Hindlimb muscle (tissue), 1 donor: ENCODE measurements at places on chromosomes 4 and X.
A peak's percentile ranks its signal among the peaks of the same experiment; 100 is the strongest.

GRCh38 chr4:82247629-82248028 is 126.2 kb downstream of the HNRNPD start:
- DNase-seq, result no peak

GRCh38 chr4:185748901-185749390 is 63.0 kb downstream of the SORBS2 start:
- no peak for DNase-seq

GRCh38 chr4:168336837-168337549 is 18.4 kb upstream of the DDX60 start:
- no peak for DNase-seq

DNA sequence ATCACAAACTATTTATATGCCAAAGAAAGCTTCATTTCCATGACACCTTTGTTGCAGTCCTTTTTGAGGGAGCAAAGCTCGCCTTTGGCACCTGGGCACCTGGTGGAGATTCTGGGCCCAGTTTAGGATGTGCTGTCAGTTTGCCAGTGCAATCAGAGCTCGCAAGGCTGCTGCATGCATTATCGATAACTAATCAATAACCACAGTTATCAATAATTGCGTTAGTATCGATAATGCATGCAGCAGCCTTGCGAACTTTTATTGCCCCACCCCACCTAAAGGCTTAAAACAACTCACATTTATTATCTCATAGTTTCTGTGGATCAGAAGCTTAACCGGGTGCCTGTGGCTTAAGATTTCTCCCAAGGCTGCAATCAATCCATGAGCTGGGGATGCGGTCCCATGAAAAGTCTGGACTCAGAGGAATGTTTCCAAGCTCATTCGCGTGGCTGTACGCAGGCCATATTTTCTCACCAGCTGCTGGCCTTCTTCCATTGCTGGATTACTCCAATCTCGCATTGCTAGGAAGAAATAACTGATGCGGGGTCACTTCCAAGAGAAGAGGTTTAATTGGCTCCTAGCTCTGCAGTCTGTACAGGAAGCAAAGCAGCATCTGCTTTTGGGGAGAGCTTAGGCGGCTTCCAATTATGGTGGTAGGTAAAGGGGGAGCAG is 6.2 kb upstream of the AFAP1 start:
- DNase-seq, result no peak

GRCh38 chrX:39928704-39929378 is 168.9 kb downstream of the BCOR start:
- DNase-seq, result no peak

- DNase-seq, result no peak
These were observed 103.5 kb upstream of the PLAC1 start for GRCh38 chrX:134761788-134762187.

GRCh38 chrX:41982953-41983352 is 59.6 kb upstream of the CASK start:
- no peak for DNase-seq

DNA sequence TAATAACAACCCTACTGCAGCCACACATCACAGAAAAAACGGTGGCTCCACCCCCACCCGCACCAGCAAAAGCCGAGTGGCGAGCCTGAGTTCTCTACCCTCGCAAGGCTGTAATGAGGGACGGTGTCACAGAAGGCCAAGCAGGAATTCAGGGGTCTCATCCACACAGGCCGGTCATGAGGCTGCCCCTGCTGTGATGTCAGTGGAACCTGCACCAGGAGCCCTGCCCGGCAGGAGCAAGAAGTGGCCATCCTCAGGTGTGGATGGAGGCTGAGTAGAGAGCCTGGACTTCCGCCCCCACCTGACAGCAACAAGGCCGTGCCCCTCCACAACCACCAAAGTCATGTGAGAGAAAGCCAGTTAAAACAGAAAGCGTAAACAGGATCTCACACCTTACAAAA is 20.6 kb downstream of the LYAR start:
- no peak for DNase-seq

- DNase-seq, result no peak
These were observed 478 bp upstream of the PLXNA3 start for GRCh38 chrX:154457491-154458115.

- DNase-seq, result no peak
These were observed 788.9 kb downstream of the RPA4 start for GRCh38 chrX:97672608-97673007.

DNA sequence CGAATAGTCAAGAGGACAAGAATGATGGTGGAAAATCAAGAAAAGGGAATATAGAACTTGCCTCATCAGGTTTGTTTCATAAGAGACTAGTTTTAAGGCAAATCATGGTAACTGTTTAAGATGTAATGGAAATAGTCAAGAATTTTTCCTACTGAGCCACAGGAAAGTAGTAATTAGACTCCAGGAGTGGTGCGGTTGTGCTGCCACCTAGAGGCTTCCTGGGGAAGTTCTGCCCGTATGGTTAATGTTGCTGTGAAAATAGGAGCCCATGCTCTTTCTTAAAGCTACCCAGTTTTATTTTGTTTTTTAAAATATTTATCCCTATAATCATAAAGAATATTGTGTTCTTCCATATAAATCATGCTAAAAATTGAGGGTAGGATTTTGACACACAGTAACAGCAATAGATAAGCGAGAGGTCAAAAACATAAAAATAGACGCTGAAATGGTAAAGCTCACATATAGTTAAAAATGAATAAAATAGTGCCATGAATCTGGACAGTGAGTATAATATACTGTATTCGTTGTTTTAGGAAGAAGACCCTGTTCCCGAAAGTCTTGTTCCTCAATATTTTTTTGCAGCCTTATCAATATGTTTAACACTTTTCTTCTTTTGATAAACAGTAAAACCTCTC is 87.0 kb downstream of the PHOX2B start:
- peak; percentile 75 for DNase-seq

DNA sequence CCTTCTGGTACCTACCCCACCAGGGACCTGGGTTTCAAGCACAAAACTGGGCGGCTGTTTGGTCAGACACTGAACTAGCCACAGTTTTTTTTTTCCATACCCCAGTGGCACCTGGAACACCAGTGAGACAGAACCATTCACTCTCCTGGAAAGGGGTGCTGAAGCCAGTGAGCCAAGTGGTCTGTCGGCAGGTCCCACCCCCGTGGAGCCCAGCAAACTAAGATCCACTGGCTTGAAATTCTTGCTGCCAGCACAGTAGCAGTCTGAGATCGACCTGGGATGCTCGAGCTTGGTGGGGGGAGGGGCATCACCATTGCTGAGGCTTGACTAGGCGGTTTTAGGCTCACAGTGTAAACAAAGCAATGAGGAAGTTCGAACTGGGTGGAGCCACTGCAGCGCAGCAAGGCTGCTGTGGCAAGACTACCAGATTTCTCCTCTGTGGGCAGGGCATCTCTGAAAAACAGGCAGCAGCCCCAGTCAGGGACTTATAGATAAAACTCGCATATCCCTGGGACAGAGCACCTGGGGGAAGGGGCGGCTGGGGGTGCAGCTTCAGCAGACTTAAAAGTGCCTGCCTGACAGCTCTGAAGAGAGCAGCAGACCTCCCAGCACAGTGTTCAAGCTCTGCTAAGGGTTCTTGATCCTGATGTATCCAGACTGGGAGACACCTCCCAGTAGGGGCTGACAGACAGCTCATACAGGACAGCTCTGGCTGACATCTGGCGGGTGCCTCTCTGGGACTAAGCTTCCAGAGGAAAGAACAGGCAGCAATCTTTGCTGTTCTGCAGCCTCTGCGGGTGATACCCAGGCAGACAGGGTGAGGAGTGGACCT is 223.0 kb downstream of the COX18 start:
- DNase-seq, result no peak

DNA sequence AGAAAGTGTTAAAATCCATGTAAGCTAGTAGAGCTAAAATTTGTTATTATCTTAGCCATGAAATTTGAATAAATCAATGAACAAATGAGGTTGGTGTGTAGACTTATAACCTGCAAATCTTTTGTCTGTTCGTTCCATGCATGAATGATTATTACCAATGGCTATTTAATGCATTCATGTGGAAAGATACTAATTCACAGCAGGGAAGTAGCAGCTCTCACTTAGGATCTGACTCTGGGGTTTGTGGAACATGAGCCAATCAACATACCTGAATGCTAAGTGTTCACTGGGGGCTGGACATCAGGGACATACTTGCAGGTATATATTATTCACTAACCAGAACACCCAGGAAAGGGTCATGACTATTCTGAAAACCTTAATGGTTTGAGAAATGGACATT is 444.1 kb downstream of the STIM2 start:
- no peak for DNase-seq

- DNase-seq, result no peak
These were observed 16.9 kb upstream of the LOC101059915 start for GRCh38 chrX:71650333-71650969.

DNA sequence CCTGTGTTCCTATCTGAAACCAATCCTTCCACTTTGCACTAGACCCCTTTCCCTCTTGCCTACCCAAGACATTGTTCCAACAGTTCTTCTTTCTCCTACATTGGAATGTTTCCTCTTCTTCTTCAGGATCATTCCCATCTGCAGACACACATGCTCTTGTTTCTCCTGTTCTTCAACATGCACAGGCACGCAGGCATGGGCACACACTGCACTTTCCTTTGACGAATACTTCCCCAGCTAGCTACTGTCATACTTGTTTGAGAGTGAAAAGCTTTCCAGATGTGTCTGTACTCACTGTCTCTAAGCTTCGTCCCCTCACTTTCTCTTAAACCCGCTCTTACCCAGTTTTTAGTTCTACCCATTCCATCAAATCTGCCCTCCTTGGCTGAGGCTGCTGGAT is 31.8 kb upstream of the ERVMER34-1 start:
- DNase-seq, result no peak

DNA sequence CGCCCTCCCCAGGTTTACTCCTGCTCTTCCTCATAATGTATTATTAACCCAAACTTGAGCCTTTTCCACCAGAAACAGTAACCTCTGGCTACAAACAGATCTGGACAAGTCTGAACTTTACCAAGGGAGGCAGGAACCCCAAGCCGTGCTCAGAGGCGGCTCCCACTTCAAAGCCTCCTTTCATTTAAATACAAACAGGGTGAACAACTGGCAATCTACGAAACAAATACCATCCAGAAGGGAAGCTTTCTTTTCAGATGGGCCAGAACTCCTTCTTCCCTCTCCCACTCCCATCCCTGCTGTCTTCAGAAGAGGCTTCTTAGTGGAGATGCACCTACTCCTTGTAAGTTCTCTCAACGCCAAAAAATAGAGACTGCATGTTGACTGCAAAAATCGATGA is 2.1 kb upstream of the GPC4 start:
- DNase-seq, result no peak

GRCh38 chr4:140048419-140048995 is 105.5 kb downstream of the MAML3 start:
- peak; percentile 10 for DNase-seq

DNA sequence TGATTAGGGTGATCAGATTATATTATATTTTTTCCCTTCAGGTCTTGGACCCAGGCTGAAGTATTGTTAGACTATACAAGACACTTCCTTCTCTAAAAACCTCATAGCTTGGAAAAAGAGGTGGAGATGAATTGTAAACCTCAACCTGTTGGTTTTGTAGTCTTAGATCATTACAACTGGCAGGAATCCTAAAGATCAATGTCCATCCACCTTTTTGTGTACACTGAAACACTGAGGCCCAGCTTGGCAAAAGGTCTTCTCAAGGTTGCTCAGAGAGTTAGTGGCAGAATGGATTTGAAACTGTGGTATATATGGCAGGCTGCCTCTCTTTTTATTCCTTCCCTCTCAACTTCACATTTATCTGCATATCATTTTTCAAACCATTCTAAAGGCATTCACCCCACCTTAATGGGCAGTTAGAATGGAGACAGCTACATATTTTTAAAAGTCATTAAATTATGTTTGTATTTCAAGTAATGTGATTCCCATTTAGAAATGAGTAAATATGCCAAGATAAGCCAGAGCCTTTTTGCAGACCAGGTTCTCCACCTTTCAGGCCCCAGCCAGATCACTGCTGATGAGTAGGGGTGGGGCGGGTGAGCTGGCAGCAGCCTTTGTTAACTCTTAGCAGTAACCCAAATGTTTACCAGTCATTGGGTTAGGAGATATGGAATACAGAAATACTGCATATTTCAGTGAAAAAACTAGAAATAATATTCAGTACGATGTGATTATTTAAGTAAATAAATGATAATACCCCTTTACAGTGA is 243.2 kb upstream of the F9 start:
- DNase-seq, result no peak

DNA sequence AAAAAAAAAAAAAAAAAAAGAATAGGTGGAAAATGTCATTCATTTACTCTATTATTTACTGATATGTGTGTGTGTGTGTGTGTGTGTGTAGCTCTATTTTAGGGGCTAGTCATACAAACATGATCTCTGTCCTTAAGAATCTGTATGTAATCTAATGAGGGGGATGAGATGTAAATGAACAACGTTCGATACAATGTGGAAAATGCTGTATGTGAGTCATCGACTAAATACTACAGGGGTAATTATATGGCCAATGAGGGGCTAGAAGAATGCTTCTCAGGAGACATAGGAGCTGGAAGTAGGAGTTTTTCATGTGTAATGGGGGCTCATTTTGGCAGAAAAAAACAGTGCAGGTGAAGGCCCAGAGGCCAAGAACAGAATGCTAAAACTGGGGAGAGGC is 41.9 kb downstream of the LEF1 start:
- no peak for DNase-seq

DNA sequence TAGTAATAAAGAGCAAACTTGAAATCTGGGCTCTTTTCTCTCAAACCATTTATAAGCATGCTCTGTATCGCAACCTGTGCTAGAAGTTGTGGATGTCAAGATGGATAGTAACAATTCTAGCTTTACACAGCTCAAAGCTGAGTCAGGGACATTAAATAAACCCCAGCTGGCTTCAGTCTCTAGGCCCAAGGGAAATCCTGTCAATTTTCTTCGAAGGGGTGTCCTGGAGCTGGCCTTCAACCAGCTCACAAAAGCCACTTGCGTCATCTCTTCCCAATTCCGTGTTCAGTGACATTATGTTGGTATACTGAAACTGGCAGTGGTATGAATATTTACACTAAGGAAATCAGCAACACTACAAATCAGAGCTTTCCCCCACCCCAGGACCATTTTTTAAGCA is 89.8 kb upstream of the PRKG2 start:
- no peak for DNase-seq

GRCh38 chr4:189096717-189097116 is 844.0 kb upstream of the FRG1 start:
- DNase-seq, result no peak

DNA sequence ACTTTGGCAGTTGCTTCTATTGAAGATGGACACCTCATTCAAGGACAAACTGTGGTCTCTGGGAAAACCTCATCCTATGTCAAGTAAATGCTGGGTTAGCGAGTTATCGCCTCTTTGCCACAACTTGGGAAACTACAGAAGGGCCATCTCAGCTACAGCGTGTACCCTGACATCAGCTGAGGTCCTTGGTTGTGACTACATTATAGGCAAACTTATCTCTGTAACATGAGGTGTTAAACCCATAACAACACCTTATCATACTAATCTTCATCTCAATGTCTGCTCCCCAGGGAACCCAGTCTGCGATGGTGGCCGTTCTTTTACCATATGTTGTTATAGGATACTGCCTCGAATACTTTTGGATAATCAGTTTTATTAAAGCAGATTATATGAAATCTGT is 1862.7 kb downstream of the STIM2 start:
- no peak for DNase-seq

DNA sequence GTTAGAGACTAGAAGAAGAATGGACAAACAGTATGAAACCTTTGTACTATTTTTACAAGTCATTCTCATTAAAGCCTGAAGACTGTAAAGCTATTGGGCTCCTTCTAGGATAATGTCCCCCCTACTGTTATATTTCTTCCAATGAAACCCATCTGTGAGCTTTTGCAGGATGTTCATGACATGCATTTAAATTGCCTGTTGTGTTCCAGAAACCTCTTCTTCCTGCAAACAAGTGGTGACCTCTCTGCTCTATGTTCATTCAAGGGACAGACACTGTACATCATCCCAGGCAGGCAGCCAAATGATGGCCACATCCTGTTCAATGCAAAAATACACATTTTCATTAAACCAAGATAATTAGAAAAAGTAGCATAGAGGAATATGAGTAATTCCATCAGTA is 128.0 kb downstream of the C4orf33 start:
- DNase-seq, result no peak
